ENCODE measurements at places on chromosomes 3 and 15. TPM values are rescaled to one million over a fixed set of nuclear protein-coding genes. Genes with fewer than 3 reads are reported as not detected.

DNA sequence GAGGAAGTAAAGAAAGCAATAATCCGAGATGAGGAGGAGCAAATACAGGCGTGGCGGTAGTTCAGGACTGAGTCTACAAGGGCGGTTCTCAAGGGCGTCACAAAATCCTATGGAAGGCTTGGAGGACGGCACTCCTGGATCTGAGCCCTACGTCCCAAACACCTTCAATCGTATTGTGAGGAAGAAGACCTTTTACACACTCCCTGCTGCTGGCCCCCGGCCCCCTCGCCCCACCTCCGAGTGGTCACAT, 747 bp downstream of the PLD1 start:
- peak; percentile 91 for DNase-seq

DNA sequence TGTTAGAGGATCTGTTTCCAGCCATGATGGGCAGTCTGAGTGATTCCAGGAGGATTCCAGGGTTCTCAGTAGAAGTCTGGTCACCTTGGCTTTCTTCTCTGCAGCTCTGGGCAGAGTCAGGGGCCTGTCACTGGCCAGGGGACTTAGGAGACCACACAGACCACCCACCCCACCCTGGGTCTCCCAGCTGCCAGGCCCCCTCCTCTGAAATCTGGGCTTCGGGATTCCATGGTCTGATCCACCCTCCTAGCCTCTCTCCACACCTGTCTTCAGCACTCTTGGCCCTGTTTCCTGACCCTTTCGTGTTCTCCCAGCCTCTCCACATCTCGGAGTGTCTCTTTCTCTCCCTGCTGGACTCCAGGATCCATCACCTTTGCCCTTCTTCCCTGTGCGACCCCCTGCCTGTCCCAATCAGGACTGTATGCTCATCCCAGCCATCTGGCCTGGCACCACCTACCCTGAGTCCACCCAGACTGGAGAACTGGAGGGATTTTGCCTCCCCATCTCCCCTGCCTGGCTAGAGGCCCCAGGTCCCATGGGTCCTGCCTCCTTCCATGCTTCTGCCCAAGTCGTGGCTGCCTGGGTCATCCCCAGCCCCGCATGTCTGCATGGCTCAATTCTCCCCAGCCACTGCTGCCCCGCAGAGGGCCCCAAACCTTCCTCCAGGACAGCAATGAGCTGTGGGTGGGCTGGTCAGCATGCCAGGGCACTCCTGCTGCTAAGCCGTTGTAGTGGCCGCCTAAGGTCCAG, 34.3 kb downstream of the GOLGA6L10 start:
- DNase-seq, result no peak

CCR8 gene
- not detected for total RNA-seq

ADPRH gene
- total RNA-seq, result 1.7 TPM

GRCh38 chr3:65659396-65659795, 379.3 kb downstream of the MAGI1 start:
- DNase-seq, result no peak
